ENCODE measurements at places on chromosomes 2 and 18.

DNA sequence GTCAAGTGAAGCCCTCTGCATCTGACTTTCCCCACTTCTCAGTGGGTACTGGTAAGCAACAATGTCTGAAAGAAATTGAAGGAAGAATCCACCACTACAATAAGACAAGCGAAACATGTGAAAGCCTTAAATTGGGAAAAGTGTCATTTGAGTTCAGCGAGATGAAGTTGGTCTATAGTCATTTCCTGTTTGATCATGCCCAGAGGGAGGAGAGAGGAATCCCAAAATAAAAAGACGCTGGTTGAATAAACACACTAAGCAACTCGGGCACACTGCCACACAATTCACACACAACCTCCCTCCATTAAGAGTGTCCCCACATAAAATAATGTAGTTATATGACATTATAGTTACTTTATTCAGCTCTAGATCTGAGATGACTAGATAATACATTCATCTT is 166.1 kb downstream of the CBLN2 start:
- no peak for DNase-seq

- no peak for DNase-seq
These were observed 48.1 kb upstream of the TBC1D8 start for GRCh38 chr2:101199251-101199791.

DNA sequence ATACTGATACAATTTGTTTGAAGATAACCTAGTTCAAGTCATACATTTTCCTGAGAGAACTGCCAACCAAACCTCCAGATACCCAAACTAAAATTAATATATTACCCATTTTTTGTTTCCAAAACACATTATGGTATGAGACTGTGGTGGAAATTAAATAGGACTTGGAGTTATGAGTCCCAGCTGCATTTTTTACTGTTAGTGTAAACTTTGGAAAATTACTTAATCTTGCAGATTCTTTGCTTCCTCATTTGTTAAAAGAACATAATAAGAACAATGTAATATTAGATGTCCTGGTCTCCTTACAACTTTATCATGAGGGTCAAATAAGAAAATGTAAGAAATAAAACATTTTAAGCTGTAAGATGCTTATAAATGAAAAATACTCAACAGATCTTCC is 98.2 kb upstream of the TRIB2 start:
- DNase-seq, result no peak

DNA sequence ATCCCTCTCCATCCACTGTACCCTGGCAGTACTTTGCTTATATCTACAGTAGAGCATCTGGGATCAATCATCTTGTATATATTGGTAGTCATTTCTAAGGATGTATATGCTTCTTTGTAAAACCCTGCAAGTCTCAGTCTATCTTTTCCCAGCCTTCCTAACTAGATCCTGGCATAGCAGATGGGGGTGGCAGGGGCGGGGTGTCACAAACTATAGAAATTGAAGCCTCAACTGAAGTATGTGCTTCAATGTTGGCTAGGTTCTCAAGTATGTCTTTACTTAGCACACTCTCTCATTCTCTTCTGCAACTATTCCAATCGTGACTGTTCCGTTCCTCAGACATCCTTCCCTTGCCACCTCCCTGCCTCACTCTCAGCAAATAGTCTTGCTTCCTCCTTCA is 30.1 kb upstream of the AGPS start:
- no peak for DNase-seq

- no peak for DNase-seq
These were observed 20.3 kb downstream of the STRADB start for GRCh38 chr2:201471732-201472393.

- no peak for DNase-seq
These were observed 205.1 kb downstream of the DNAH7 start for GRCh38 chr2:195863564-195863963.

- no peak for DNase-seq
These were observed 172.7 kb downstream of the HRH4 start for GRCh38 chr18:24633121-24633520.

DNA sequence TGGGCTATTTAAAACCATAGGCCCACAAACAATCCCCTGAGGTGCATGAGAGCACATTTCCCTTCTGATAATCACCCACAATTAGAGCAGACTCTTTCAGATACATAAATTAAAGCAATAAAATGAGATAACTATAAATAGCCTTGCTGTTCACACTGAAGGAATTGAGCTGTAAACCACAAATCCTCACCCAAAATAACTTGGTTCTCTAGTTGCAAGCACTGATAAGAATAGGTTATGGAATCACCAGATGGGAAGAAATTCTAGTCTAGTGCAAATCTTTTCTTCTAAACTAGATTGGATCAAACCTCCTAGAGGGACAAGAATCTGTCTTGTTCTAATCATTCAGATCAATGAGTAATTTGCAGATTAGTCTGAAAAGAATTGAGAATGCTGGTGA is 64.6 kb downstream of the NAB1 start:
- DNase-seq, result no peak

- DNase-seq, result no peak
These were observed 43.7 kb downstream of the AGAP1 start for GRCh38 chr2:235537587-235537986.

- DNase-seq, result no peak
These were observed 10.6 kb upstream of the SNTG2 start for GRCh38 chr2:939936-940601.

Data from effector CD4-positive, alpha-beta T cell (primary cell).